ENCODE measurements at places on chromosomes 5 and 9.

- no peak for DNase-seq
These were observed 1072.4 kb upstream of the CDH6 start for GRCh38 chr5:30121043-30121442.

DNA sequence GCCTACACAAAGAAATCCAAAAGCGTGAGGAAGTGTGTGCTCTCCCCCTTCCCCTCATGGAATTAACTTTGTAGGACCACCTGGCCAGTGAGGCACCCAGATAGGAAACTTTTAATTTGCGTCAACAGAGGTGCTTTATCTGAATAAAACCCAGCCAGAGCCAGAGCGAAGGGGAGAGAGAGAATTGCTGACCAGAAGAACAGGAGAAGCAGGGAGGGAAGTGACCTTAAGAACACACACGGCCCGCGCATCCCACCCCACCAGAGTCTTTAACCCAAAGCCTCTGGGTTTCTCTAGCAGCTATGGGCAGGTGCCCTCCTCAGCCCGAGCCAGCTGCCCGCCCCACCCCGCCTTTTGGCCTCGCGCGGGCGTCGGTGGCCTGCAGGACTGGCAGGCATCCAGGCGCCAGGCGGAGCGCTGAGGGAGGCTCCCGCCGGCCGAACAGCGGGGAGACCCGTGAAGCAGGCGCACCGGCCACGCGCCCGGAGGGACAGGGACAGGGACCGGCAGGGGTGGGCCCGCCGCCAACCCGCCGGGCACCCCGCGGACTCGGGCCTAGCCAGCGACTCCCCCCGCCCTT, 580 bp downstream of the ERAP1 start:
- DNase-seq = peak; percentile 73

GRCh38 chr9:99076483-99077171, 28.3 kb upstream of the TGFBR1 start:
- DNase-seq = no peak

DNA sequence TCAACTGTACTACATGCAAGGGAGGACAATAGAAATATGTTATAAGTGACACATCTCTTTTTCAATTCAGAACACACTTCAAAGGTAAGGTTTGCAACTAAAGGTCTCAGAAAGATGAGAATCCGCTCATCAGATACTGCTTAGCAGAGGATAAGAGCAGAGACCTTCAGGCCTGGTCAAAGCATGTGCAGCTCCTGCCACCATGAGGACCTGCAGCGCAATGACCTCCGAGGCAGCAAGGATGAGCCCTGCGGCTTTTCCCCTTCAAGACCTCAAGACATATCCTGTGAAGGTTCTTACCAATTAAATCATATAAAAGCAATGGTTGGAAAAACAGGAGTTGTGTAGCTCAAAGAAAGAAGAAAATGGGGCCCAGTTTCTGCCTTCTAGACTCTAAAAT, 135.8 kb downstream of the TRIM36 start:
- peak; percentile 39 for DNase-seq

DNA sequence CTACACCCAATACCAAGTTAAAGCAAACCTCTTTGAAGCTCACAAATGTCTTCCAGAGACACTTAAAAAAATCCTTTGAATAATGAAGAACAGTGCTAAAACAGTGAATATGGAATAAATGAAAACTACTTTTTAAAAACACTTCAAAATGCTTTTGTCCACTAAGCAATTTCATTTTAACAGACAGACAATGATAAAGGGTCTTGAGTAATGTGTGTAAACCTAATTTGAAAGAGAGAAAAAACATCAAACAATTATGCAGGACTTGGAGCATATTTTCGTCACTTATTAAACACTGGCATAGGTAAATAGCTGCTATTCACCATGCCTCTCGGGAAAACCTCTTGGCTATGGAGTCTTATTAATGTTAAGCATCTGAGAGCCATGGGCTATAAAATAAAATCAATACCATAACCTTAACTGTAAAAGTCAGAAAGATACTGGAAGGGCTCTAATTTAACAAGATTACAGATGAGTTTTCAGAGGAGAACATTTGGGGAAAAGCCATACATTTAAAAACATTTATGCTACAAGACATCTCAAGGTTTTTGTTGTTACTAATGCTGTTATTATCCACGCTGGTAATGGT, 177.8 kb downstream of the NFIB start:
- DNase-seq = peak; percentile 20

GRCh38 chr5:179858241-179858585, 404 bp downstream of the MRNIP start:
- DNase-seq = peak; percentile 62

- DNase-seq = peak; percentile 42
These were observed 150.5 kb downstream of the YTHDC2 start for GRCh38 chr5:113663879-113664541.

GRCh38 chr9:112447283-112447761, 39.3 kb upstream of the KIAA1958 start:
- DNase-seq = no peak

DNA sequence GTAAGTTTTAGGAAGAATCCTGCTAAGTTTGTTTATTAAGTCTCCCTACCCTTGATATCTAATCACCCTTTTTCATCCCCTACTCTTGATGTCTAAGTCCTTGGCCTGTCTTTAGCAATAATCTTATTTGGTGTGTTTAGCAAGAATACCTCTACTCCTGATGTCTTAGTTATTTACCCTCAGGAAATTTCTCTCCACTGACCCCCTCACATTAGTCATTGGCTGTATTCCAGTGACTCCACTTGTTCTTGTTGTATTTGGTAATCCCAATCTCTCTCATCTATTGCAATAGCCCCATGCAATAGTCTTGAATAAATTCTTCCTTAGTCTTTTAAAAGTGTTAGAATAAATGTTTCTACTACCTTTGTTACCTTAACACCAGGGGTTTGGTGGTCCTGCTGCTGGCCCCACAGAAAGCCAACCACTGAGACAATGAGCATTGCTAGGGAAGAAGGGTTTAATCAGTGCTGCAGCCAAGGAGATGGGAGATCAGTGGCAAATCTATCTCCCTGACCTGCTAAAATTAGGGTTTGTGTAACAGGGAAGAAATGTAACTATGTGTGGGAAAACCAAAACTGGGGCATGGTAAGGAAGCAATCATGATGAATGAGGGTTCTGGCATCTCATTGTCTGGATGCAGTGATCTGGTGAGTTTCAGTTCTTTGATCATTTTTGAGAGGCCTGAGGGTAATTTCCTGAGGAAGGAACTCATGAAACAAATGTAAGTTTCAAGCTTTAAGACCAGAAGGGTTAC, 236.4 kb upstream of the DAB2 start:
- DNase-seq = no peak

DNA sequence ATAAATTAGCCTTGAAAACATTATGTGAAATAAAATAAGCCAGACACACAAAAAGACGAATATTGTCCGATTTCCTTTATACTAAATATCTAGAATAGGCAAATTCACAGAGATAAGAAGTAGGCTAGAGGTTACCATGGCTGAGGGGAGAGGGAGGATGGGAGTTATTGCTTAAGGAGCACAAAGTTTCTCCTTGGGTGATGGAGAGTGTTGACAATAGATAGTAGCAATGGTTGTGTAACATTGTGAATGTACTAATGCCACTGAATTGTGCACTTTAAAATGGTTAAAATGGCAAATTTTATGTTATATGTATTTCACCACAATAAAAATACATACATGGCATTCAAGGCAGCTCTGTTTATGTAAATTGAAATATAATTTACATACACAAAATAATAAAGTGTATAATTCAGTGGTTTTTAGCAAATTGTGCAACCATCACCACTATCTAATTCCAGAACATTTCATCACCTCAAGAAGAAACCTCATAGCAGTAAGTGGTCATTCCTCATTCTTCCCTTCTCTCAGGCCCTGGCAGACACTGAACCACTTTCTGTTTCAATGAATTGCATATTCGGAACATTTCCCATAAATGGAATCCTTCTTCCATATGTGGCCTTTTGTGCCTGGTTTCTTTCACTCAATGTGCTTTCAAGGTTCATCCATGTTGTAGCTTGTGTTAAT, 59.2 kb downstream of the NDST1 start:
- DNase-seq = no peak

- no peak for DNase-seq
These were observed 44.2 kb downstream of the KIAA1958 start for GRCh38 chr9:112530751-112531205.

All from NCI-H146 (cell line).